ENCODE measurements at places on chromosomes 1 and 21.

- no peak for DNase-seq
Observed at GRCh38 chr1:110081061-110081460, 10.6 kb upstream of the ALX3 start.

DNA sequence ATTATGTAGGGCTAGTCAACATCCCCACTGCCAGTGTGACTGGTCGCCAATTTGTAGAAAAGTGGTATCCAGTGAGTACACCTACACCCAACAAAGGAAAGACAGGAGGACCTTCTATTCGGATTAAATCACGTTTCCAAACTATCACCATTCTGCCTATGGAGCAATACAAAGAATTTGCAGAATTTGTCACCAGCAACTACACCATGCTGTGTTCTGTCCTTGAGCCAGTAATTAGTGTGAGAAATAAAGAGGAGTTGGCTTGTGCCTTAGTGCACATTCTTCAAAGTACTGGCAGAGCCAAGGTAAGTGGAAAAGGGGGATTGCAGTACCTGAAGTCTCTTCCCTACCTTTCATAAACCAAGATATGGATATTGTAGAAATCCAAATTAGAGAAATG is 53.8 kb downstream of the CLEC20A start:
- DNase-seq, result no peak

DNA sequence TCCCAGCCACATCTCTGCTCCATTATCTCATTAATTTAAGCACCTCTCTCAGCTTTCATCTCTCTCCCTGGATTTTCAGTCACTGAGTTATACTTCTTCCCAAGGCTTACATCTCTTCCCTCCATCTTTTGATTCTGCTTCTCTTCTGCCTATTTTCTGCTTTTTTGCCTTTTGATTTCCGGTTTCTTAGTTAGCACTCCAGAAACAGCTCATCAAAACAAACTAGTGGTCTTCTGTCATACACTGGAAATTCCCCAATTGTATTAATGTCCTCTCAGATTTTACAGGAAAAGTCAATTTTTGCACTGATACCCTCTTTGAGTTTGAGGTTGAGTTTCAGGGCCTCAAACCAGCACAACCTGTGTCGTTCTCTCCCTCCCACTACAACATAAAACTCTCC is 1.5 kb downstream of the LCE3E start:
- DNase-seq, result no peak

- no peak for DNase-seq
Observed at GRCh38 chr1:170114906-170115305, 30.9 kb upstream of the NTMT2 start.

DNA sequence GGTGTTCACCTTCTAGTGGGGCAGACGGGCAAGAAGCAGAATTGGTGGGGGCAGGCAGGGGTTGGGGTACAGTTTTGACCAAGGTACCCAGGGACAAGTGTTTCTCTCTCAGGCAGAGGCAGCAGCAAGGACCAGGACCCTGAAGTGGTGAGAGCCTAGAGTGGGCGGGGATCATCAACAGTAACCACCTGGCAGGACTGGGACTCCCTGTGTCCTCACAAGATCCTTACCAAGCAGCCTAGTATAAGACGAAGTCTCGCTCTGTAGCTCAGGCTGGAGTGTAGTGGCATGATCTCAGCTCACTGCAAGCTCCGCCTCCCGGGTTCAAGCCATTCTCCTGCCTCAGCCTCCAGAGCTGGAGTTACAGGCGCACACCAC is 3.2 kb upstream of the NADK start:
- DNase-seq, result no peak

- no peak for DNase-seq
Observed at GRCh38 chr21:34528131-34528561, 16.1 kb upstream of the KCNE1 start.

DNA sequence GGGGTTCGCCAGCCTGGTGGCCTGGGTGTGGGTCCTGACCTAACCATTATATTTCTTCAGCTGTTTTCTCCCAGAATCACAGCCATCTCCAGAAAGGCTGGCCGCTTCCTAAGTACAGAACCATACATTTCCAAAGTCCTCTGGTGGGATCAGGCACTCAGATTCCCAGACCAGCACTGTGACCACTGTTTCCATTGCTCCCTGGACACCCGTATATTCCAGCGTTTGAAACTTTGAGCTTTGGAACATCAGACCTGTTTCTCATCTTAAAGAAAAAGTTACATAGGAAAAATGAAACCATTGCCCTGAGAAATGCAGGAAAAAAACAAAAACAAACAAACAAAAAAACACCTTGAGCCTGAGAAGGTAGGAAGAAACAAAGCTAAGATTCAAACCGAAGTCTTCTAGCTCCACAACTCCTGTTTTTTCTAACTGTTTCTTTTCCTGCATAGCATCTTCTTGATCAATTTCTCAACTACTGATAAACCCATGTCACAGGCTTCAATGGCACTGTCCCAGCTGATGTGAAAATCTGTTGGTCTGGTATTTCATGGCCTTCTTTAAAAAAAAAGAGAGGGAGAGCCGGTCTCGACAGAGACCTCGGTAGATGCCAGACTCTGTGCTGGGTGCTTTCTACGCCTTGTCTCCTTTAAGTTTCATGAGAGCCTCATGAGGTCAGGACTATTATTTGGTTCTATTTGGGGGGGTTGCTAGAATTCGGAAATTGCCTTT is 221.3 kb downstream of the TOMM20 start:
- DNase-seq, result no peak

- no peak for DNase-seq
Observed at GRCh38 chr21:44305691-44306090, 5.8 kb downstream of the PFKL start.

DNA sequence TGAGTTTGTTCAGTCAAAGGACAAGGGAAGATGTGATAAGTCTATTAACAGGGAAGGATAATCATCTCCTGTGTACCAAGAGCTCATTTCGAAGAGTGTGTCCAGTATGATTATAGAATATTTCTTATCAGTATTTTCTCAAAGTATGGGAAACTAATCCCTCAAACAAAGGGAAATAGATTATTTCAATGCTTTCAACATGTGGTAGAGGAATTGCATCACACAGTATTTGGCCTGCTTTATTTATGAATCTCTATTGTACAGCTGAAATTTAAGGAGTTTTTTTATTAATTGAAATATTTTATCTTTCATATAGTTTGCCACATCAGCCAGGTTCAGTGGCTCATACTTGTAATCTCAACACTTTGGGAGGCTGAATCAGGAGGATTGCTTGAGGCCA is 151.0 kb downstream of the CLEC20A start:
- no peak for DNase-seq

DNA sequence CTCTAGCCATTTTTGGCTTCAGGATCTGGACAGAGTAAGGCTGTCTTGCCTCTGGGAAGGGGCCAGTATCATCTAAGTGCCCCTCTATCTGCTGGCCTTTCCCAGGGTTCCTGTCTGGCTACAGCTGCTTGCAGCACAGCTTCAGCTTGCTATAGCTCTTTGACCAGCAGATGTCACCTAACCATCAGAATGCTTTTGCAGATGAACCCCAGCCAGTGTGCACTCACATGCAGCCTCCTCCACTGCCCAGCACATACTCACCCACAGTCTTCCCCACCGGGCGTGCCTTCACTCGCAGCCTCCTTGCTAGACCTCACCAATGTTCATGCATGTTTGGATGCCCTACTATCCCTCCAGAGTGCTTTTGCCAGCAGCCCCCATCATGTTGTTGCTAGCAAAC is 769.0 kb downstream of the BRINP3 start:
- DNase-seq, result no peak

DNA sequence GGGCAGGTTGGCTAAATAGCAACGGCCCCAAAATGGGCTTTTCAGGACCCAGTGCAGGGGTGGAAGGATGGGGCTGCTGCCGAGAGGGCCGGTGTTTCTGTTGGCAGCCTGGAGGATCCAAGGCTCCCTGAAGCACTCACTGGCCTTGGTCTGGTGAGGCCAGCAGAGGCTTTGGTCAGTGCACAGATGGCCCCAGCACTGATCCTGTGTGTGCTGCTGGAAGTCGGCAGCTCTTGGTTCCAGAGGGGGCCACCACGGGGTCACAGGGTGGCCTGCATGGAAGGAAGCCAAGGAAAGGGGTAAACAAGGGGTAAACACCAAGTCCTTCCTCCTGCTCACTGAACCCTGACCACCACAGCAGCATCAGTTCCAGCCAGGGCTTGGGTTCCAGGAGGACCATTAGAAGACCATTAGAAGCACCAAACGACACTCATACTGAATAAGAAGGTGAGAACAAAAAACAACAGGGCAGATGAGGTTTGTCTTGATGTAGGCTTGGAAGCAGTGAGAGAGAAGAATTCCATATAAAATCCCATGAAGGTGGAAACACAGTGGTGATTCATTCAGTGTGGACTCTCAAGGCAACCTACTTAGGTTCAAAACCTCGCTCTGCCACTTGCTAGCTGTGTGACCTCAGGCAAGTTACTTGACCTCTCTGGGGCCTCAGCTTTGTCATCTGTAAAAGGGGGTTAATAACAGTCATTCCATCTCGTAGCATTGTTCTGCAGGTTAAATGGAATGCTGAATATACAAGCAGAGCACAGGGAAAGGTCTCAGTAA is 184.5 kb downstream of the RUNX1 start:
- DNase-seq, result no peak

DNA sequence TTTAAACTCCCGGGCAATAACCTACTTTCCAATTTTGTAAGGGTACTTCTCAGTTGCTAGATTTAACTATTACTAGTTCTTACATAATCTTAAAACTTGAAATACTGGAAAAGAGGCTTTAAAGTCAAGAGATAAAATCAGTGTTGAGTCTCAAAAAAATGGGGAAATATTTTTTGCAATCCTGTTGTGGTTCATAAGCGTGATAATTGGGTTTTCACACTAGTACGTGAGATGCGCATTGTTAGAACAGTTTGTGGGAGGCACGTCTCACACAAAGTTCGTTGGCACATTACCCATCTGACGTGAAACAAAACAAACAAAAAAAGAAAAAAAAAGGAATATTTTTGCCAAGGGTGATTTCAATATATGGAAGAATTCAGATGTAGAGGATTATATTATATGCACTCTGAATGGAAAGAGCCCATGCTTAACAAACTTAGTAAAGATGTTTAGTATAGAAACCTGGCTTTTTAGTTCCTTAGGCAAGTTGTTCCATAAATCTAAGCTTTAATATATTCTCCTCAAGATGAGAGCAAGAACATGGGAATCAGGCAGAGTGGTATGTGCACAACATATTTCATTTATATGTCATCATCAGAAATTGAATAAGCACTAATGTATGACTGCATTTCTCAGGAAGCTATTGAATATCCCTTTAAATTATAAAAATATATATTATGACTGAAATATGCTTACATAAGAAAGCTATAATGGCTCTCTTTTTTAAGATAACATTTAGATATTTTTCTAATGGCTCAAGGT is 73.9 kb upstream of the TNFSF4 start:
- no peak for DNase-seq
